Frontal cortex (tissue), 4 donors: ENCODE measurements at places on chromosomes 7 and 10.

GRCh38 chr10:90969947-90970673 is 49.2 kb upstream of the ANKRD1 start:
- DNase-seq = no peak

DNA sequence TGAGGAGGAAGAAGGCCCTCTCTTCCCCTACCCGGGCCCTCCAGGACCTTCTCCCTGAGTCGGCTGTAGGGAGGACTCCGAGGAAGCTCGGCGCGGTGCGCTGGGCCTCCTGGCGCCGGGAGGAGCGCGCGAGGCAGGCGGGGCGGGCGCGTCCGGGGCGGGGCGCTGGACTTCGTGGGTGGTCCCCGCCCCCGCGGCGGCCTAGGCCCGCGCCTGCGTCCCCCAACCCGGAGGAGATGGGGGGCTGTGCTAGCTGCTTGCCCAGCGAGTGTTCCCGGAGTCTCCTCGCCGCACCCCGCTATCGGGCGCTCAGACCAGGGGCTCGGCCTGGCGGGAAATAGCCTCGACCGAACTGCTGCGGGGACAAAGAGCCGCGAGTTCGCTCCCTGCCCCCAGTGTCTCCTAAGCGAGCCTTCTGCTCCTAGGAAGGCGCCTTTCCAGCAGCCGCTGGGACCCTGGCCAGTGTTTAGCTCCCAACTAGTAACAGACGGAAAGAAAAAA is 19.2 kb upstream of the SMO start:
- DNase-seq = no peak

DNA sequence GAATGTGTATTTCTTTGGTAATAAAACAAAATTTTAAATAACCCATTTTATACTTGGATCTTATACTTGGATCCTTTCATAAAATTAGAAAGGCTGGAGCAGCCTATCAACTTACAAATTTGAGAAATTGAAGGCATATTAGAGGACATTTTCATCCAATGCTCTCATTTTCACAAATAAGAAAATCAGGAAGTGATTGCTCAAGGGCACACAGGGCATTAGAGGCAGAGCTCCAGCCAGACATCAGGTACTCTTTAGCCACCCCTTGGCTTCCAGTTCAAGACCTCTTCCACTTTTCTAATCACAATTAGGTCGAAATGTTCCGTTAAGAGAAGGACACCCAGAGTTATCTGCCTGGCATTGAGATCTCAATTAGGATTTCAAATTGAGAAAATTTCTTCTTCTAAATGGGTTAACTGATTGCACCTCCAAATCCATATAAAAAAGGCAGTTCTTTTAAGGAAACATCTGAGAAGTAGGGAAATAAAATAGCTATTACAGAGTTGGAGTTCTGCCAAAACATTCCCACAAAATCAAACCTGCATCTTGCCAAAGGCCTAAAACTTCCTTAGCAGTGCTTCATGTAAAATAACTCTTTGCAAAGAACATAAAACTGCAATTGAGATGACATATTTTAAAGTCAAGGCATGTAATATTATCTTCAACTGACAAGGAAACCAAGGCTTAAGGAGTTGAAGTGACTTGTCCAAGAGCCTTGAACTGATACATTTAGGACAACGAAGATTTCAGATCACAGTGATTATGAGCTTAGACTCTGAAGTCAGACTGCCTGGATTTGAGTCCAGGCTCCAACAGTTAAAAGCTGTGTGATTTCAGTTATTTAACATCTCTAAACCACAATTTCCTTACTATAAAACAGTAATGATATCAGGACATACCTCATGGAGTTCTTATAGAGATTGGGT is 2.4 kb downstream of the ACTA2 start:
- DNase-seq = no peak

DNA sequence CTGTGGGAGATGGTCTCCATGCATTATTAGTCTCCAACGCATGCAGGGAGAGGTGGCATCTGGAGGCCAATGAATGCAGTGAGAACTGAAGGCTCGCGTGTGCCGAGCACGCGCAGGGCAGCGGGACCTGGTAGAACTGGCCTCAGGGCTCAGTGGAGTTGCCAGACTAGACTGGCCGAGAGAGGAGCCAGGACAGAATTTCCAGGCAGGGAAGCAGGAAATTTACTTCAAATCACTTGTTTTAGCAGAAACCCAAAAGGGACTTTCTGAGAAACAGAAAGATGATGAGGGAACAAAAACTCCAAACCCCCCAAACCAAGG is 311.0 kb upstream of the IMMP2L start:
- DNase-seq = no peak
